ENCODE measurements at places on chromosomes 7 and 10.
A peak's percentile ranks its signal among the peaks of the same experiment; 100 is the strongest.

DNA sequence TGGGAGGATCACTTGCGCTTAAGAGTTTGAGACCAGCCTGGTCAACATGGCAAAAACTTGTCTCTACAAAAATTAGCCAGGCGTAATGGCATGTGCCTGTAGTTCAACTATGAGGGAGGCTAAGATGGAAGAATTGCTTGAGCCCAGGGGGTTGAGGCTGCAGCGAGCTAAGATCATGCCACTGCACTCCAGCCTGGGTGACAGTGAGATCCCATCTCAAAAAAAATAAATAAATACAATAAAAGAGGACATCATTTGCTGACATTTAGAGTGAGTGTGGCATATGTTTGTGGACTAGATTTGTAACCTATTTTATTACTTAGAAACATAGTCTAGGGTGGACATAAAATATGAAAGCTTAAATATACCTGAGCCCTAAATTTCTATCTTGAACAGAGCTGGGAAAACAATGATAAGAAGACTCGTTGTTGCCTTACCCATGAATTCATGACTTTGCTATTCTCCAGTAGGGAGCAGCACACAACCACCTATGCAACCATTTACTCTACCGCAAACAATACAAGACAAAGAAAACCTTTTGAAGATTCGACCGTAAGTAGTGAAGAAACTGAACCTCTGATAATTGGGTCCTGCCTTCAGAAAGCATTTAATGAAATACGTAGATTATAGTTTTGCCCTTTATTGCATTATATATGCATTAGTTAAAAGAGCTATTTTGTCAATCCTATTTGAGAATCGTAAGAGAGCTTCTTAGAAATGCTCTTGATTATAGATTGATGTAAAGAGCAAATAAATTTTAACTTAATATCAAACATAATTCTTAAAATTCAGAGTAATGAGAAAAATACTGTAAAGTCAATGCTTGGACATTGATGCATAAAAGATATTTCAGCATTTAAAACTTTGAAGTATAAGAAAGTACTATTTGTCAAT, 83.5 kb downstream of the GNAT3 start:
- no peak for DNase-seq

DNA sequence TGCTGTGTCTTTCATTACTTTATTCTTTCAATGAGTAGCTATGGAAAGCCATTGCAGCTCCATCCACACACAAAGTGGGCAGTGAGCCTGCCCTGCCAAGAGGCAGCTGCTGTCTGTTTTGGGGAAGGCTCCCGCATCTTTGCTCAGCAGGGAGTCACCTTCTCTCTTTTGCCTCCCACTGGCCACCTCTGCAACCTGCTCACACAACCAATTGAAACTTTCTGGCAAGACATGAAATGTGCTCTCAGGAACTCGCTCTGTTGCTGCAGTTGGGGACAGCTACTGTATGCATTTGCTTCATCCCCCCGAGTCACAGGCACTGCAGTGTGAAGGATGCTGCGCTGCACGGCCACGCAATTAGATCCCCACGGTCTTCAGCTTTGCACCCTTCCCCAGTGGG, 244.8 kb upstream of the NFE2L3 start:
- DNase-seq, result no peak

DNA sequence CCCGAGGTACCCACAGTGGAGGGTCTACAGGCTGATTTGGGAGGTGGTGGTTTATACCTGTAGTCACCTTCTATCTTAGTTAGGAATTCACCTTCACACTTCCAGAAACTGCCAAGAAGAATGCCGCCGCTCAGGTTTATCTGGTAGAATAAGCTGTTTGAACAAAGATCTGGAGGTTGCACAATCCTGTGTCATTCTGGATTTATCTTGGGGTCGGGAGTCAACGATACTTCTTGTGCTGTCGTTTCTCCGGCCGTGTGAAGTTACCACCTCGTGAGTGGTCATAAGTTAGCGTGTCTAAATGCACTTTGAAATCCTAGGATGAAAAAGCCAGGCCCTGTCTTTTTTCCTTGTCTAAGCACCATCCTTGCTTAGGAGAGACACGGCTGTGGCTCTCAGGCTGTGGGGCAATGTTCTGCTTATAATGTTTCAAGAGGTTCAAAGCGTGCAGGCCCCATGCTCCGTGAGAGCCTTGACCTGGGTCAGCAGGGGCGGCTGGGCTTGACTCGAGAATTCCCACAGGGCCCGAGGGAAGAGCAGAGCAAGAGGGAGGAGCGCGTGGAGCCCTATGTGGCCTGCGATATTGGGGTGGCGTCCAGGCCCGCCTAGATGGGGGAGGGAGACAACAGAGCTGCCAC, 35.5 kb downstream of the GRIFIN start:
- DNase-seq, result no peak

- DNase-seq, result no peak
Measured at GRCh38 chr10:3119796-3120459, 52.6 kb downstream of the PFKP start.

DNA sequence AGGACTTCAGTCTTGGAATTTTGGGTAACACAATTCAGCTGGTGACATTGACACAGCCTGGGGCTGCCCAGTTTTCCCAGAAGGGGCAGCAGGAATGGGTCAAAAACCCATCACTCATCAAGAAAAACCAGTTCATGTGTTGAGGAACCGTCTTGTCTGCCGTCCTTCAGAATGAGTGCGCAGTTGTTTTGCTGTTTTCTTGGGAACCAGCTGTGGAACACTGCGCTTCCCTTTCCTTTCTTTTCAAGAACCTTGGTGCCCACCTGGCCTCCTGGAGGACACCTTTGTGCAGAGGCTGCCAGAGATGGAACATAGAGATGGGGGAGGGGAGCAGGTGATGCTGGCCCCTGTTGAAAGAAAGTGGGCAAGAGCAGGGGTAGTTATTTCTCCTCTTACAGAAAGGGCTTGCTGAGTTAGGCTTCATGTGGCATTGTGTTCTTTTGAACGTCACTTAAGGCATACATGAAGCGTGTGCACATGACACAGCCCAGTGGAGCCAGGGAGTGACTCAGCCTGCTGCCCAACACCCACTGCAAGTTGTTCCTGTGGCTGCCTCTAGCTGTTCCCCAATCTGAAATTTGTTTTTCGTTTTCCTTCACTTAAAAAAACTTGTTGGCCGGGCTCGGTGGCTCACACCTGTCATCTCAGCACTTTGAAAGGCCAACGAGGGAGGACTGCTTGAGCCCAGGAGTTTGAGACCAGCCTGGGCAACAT, 87.4 kb upstream of the TNS3 start:
- DNase-seq, result no peak

DNA sequence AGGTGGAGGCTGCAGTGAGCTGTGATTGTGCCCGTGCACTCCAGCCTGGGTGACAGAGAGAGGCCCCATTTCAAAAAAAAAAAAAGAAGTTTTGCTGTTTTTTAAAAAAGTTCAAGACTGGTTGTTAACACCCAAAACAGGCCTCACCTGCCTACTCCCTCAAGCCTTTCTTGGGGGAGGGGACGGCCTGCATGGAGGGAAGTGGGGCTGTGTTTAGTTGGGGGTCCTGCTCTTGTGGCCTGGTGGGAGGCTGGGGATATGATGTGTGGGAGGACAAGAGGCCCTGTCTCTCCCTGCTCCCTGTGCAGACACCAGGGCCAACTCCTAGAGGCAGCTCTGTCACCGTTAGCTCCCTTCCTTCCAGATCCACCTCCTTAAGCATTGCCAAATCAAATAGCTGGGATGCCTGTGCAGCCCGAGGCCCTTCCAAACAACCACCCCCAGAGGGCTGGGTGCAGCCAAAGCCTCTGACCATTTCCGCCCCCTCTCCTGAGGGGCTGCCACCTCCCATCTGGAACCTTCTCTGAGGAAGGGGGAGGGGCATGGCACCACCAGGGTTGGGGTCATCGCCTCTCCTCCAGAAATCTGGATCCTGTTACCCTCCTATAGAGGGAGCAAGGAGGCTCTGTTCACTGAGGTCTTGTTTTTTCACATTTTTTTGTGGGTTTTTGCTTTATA, 32.9 kb upstream of the ANKRD2 start:
- DNase-seq, result no peak

DNA sequence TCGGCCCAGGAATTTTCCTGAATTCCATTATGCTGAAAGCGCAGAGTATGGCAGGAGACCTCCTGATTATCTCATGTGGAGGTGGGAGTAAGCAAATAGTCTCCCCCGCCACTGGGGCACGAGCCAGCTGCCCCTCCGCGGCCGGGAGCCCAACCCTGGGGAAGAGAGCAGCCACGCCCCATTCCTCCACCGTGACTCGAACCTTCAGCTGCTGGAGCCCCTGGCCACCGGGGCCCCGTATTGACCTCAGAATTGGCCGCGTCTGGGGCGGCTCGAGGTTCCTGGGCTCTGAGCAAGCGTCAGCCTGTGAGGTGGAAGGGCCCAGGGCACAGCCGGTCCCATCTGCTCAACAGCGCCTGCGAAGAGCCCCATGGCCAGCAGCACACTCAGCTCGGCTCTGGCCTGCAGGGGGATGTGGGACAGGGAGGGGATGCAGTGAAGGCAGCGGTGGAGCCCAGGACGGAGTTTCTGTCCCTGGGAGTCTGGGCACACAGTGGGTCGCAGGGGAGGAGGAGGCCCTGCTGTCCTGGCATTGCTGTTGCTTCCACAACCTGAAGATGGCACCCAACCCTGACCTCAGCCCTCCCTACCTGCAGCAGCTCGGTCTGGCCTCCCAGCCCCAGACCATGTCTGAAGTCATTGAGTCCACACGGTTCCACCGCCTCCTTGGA, 97.8 kb downstream of the CHST15 start:
- no peak for DNase-seq

- no peak for DNase-seq
Measured at GRCh38 chr10:58179238-58179637, 88.5 kb downstream of the IPMK start.

- no peak for DNase-seq
Measured at GRCh38 chr7:11194492-11194891, 220.8 kb downstream of the PHF14 start.

GRCh38 chr7:107463139-107464078, 6.4 kb upstream of the GPR22 start:
- peak; percentile 34 for DNase-seq

DNA sequence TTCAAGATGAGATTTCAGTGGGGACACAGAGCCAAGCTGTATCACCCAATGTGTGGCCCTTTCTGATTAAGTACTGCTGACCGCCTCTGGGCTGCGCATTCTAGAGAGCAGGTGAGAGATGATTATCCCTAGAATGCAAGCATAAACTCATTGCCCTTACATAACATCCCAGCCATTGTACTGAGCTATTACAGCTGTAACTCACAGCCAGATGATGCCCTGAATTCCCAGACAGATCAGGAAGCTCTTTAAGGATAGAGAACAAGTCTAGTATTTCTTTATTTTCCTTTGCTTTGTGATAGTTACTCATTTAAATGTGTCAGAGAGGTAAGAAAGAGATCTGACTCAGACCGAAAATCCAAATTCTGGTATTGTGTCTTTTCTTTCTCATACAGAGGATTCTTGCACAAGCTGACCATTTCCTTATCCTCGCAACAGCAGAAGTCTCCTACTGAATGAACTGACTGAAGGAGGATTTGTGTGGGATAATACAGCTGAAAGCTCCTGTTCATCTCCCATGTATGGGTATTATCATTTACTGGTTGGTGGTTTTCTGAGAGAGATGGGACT, 58.4 kb downstream of the ZNF22 start:
- no peak for DNase-seq

GRCh38 chr7:70544016-70544415, 587.9 kb upstream of the GALNT17 start:
- DNase-seq, result no peak

DNA sequence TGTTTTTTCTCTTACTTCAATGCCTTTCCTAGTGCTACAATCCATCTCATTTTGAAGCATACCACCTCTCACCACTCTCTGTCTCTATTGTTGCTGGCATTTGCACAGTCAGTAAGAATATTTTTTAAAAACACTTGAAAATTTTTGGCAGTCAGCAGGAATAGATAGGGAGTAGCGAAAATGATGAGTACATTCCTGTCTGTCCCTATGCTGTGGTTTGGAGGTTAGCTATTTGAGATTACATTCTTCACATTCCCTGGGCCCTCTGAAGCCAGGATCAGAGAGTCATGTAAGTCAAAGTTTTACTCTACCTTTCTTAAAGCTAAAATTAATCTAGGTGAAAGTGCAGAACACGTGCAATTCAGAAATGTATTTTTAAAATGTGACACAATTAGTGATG, 53.0 kb upstream of the MAGI2 start:
- DNase-seq, result no peak

GRCh38 chr7:134827889-134828288, 48.5 kb downstream of the CALD1 start:
- DNase-seq, result no peak

All from stimulated activated CD4-positive, alpha-beta T cell treated with anti-CD3 and anti-CD28 coated beads, Interleukin-4, amount 100 ng/mL, for 24 hours (primary cell).